ENCODE measurements at places on chromosomes 4 and X.

- H3K4me3 ChIP-seq = no peak overlapping the region
- peaks cover 9% of the 10 kb centered on the region for H3K27me3 ChIP-seq
- no peak overlapping the region for H3K27ac ChIP-seq
- DNase-seq = no peak
- H3K36me3 ChIP-seq = no peaks in the 10 kb centered on the region
These were observed 88.0 kb downstream of the GUCY2F start for GRCh38 chrX:109393859-109394258.

- H3K27me3 ChIP-seq = no peaks in the 10 kb centered on the region
- no peak overlapping the region for H3K27ac ChIP-seq
- no peaks in the 10 kb centered on the region for H3K36me3 ChIP-seq
- no peak overlapping the region for H3K4me3 ChIP-seq
- DNase-seq = no peak
- no peaks in the 10 kb centered on the region for H3K4me1 ChIP-seq
These were observed 72.9 kb downstream of the MED28 start for GRCh38 chr4:17687237-17687857.

DNA sequence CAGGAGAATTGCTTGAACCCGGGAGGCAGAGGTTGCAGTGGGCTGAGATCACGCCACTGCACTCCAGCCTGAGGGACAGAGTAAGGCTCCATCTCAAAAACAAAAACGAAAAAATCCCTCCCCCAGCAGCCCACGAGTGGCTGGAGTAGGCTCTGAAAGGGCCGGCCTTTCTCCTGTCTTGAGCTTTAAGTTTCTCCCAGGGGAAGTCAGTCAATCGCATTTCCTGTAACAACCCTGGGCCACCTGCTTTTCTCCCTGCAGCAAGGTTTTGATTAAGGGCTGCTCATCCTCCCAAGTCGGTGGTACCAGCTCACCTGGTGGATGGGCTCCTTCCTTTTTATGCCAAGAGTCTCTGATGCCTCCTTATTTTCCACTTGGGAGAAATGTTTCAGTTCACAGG is 2.0 kb upstream of the NYX start:
- peaks cover 30% of the 10 kb centered on the region for H3K4me1 ChIP-seq
- H3K36me3 ChIP-seq = no peaks in the 10 kb centered on the region
- no peak overlapping the region for H3K27ac ChIP-seq
- no peaks in the 10 kb centered on the region for H3K27me3 ChIP-seq
- DNase-seq = no peak
- H3K4me3 ChIP-seq = no peak overlapping the region

DNA sequence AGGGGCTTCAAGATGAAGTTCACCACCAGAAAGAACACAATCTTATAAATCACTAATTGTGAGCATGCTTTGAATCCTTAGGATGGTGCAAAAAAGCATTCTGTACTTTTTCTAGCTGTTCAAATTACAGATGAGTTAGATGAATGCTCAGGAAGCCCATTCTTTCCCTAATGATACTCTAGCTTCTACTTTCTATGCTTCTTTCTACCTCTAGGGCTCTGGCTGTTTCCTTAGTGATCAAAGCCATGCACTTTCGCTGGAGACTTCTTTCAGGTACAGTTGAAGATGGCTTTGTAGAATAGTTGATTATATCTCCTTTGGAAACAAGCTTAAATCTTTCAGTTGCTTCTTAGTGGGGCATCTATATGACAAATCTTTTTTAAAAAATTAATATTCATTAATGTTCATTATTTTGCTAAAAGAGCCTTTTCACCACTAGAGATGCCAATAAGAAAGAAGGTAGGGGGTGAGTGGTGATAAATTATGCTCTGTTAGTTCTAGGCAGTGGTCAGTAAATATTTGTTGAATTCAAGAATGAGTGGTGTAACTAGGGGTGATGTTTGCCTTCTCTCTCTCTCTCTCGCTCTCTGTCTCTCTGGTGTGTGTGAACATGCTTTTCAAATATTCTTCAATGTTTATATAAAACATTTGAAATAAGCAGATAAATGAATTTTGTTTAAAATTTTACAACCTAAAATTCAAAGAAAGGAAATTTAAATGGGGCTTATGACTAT is 169.4 kb downstream of the GLUD2 start:
- no peaks in the 10 kb centered on the region for H3K27me3 ChIP-seq
- H3K27ac ChIP-seq = no peak overlapping the region
- no peak overlapping the region for H3K4me3 ChIP-seq
- H3K4me1 ChIP-seq = no peaks in the 10 kb centered on the region
- DNase-seq = no peak

GRCh38 chr4:90419124-90419711 is 292.0 kb downstream of the CCSER1 start:
- no peaks in the 10 kb centered on the region for H3K4me1 ChIP-seq
- no peaks in the 10 kb centered on the region for H3K36me3 ChIP-seq
- no peak overlapping the region for H3K27ac ChIP-seq
- DNase-seq = no peak

DNA sequence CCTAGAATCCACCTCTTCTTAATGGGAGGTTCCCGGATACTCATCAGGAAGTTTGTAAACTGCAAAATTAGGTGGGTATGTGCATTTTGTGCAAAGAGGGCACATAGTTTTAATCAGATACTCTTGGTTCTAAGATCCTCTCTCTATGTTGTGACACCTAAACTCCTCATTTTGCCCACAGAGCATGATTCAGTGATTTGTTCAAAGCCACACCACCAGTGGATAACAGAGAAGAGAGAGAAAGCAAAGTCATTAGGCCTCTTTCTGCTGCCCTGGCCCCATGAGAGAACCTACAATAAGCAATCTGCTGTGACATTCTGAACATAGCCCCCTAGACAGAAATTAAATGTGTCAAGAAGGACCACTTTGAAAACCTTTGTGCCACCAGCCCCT is 72.3 kb upstream of the STIM2 start:
- H3K27ac ChIP-seq = no peak overlapping the region
- no peak for DNase-seq
- H3K27me3 ChIP-seq = no peaks in the 10 kb centered on the region
- H3K4me3 ChIP-seq = no peak overlapping the region
- no peaks in the 10 kb centered on the region for H3K36me3 ChIP-seq

- no peaks in the 10 kb centered on the region for H3K4me1 ChIP-seq
- H3K27me3 ChIP-seq = no peaks in the 10 kb centered on the region
- H3K36me3 ChIP-seq = no peaks in the 10 kb centered on the region
- H3K4me3 ChIP-seq = no peak overlapping the region
These were observed 201.0 kb upstream of the GPR101 start for GRCh38 chrX:137234651-137235402.

DNA sequence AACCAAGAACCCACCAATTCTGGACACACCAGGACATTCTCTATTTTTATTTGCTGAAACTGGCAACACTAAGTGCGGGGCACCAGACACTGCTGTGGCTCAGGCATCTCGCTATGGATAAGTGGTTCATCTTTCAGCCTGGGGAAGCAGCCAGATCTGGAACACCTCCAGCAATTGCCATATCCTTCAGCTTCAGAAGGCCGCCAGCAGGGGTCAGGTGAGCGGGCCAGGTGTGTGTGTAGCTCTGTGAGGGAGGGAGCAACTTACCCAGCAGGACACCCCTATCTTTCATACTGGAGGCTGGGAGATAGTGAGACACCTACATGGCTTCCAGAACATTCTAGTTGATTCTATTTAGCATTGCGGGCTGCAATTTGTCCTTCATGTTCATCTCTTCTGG is 57.0 kb upstream of the GBA3 start:
- no peak for DNase-seq
- no peaks in the 10 kb centered on the region for H3K4me1 ChIP-seq
- H3K27ac ChIP-seq = no peak overlapping the region
- no peaks in the 10 kb centered on the region for H3K27me3 ChIP-seq
- H3K4me3 ChIP-seq = no peak overlapping the region
- no peaks in the 10 kb centered on the region for H3K36me3 ChIP-seq

- no peak for DNase-seq
- H3K27ac ChIP-seq = no peak overlapping the region
- no peaks in the 10 kb centered on the region for H3K27me3 ChIP-seq
- no peak overlapping the region for H3K4me3 ChIP-seq
- no peaks in the 10 kb centered on the region for H3K36me3 ChIP-seq
These were observed 388.1 kb upstream of the MAD2L1 start for GRCh38 chr4:120454788-120455187.

GRCh38 chr4:69881173-69881773 is 21.3 kb upstream of the SULT1E1 start:
- H3K27ac ChIP-seq = no peak overlapping the region
- H3K27me3 ChIP-seq = no peaks in the 10 kb centered on the region
- no peaks in the 10 kb centered on the region for H3K4me1 ChIP-seq
- peak; percentile 46 for DNase-seq
- no peak overlapping the region for H3K4me3 ChIP-seq

- no peak for DNase-seq
- peaks cover 2% of the 10 kb centered on the region for H3K27me3 ChIP-seq
- H3K27ac ChIP-seq = no peak overlapping the region
- H3K4me3 ChIP-seq = no peak overlapping the region
- no peaks in the 10 kb centered on the region for H3K36me3 ChIP-seq
These were observed 115.7 kb upstream of the MXRA5 start for GRCh38 chrX:3462166-3462508.

DNA sequence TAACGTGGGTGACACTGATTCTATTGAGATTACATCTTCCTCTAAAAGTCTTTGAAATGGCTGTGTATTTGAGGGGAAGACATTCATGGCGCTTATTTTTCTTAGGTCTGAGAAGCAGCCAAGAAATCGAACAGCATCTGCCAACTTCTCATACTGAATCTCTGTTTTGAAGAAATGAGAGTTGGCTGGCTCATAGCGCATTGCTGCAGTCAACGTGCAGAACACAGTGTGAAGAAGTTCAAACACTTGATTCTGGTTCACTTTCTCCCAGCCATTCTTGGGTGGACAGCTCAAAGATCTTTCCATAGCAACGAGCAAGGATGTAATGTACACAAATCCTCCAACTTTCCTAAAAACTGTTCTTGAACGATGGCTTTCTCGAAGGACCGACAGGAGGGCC is 156.5 kb downstream of the WDFY3 start:
- no peak for DNase-seq
- H3K4me1 ChIP-seq = no peaks in the 10 kb centered on the region
- H3K4me3 ChIP-seq = no peak overlapping the region
- H3K27ac ChIP-seq = no peak overlapping the region
- no peaks in the 10 kb centered on the region for H3K27me3 ChIP-seq

- H3K4me3 ChIP-seq = no peak overlapping the region
- no peaks in the 10 kb centered on the region for H3K27me3 ChIP-seq
- no peak for DNase-seq
- H3K36me3 ChIP-seq = no peaks in the 10 kb centered on the region
- no peaks in the 10 kb centered on the region for H3K4me1 ChIP-seq
These were observed 434.9 kb upstream of the GALNTL6 start for GRCh38 chr4:171378323-171378722.

GRCh38 chr4:97110506-97110905 is 1032.8 kb downstream of the STPG2 start:
- no peaks in the 10 kb centered on the region for H3K4me1 ChIP-seq
- H3K27me3 ChIP-seq = no peaks in the 10 kb centered on the region
- H3K27ac ChIP-seq = no peak overlapping the region

- H3K4me3 ChIP-seq = no peak overlapping the region
- no peaks in the 10 kb centered on the region for H3K27me3 ChIP-seq
- no peak overlapping the region for H3K27ac ChIP-seq
- DNase-seq = no peak
- peaks cover 13% of the 10 kb centered on the region for H3K4me1 ChIP-seq
These were observed 25.3 kb downstream of the TSC22D3 start for GRCh38 chrX:107750263-107750662.

GRCh38 chr4:173505924-173506518 is 24.0 kb downstream of the HAND2 start:
- H3K4me1 ChIP-seq = peaks cover 54% of the 10 kb centered on the region
- DNase-seq = peak; percentile 46
- no peak overlapping the region for H3K27ac ChIP-seq
- H3K36me3 ChIP-seq = no peaks in the 10 kb centered on the region
- H3K27me3 ChIP-seq = peaks cover 83% of the 10 kb centered on the region
- peak overlapping the region; percentile 11 for H3K4me3 ChIP-seq

- H3K4me3 ChIP-seq = no peak overlapping the region
- H3K27ac ChIP-seq = no peak overlapping the region
- H3K27me3 ChIP-seq = no peaks in the 10 kb centered on the region
- H3K36me3 ChIP-seq = no peaks in the 10 kb centered on the region
These were observed 1077.3 kb downstream of the RAPGEF2 start for GRCh38 chr4:160180211-160180610.

GRCh38 chr4:77151241-77151640 is 5.8 kb upstream of the CCNG2 start:
- H3K27me3 ChIP-seq = no peaks in the 10 kb centered on the region
- peaks cover 55% of the 10 kb centered on the region for H3K4me1 ChIP-seq
- DNase-seq = no peak

- peak overlapping the region; percentile 70 for H3K27ac ChIP-seq
- H3K4me1 ChIP-seq = peaks cover 31% of the 10 kb centered on the region
- no peaks in the 10 kb centered on the region for H3K27me3 ChIP-seq
- H3K36me3 ChIP-seq = no peaks in the 10 kb centered on the region
- DNase-seq = peak; percentile 16
These were observed 1.2 kb downstream of the PRKX start for GRCh38 chrX:3712051-3712869.

DNA sequence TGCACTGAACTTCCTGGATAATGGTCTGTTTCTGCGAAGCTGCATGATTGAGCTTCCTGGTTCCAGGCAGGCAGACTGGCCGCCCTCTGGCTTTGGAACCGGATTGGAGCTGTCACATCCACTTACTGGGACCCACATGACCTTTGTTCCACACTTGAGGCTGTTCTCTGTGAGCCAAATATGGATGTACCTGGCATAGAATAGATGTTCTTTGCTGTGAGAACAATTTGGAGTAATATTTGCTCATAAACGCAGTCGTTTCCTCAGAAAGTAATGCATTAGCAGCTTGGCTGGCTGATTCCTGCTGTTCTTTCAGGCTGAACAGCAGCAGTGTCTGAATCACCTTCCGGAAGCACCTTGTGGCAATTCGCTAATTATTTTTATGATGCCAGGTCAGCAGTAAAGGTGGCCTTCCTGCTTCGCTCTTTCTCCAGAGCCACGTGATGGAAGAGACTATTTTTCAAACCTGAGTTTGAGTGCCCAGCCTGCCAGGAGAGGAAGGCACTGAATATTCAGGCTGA is 78.1 kb upstream of the BOD1L1 start:
- no peaks in the 10 kb centered on the region for H3K27me3 ChIP-seq
- DNase-seq = no peak
- H3K4me1 ChIP-seq = peaks cover 20% of the 10 kb centered on the region
- H3K36me3 ChIP-seq = no peaks in the 10 kb centered on the region
- no peak overlapping the region for H3K27ac ChIP-seq

- no peak for DNase-seq
- H3K36me3 ChIP-seq = peaks cover 49% of the 10 kb centered on the region
- no peak overlapping the region for H3K27ac ChIP-seq
- no peaks in the 10 kb centered on the region for H3K27me3 ChIP-seq
- no peak overlapping the region for H3K4me3 ChIP-seq
These were observed 27.2 kb downstream of the AASDH start for GRCh38 chr4:56360071-56360470.

Measured in CD14-positive monocyte (primary cell).